GM03348 (cell line): ENCODE measurements at places on chromosomes 13 and 19.

DNA sequence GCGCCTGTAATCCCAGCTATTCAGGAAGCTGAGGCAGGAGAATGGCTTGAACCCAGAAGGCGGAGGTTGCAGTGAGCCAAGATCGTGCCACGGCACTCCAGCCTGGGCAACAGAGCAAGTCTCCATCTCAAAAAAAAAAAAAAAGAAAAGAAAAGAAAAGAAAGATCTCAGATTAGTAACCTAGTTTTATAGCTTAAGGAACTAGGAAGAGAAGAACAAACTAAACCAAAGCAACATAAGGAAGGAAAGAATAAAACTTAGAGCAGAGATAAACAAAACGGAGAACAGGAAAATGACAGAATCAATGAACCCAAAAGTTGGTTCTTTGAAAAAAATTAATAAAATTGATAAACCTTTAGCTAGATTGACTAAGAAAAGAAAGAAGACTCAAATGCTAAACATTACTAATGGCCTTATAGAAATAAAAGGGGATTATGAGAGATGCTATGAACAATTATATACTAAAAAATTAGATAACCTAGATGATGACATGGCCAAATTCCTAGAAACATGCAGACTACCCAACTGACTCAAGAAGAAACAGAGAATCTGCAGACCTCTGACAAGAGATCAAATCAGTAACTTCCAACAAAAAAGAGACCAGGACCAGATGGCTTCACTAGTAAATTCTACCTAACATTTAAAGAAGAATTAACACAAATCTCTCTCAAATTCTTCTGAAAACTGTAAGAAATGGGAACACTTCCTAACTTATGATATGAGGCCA is 68.2 kb downstream of the CDADC1 start:
- no peak for DNase-seq

GRCh38 chr13:79870766-79871165 is 389.8 kb downstream of the NDFIP2 start:
- DNase-seq = no peak

GRCh38 chr13:20431687-20432384 is 93.8 kb downstream of the CRYL1 start:
- DNase-seq = no peak

GRCh38 chr19:15282311-15282705 is 50.0 kb downstream of the BRD4 start:
- no peak for DNase-seq

- peak; percentile 45 for DNase-seq
Observed at GRCh38 chr19:447816-448560, 12.8 kb downstream of the SHC2 start.

DNA sequence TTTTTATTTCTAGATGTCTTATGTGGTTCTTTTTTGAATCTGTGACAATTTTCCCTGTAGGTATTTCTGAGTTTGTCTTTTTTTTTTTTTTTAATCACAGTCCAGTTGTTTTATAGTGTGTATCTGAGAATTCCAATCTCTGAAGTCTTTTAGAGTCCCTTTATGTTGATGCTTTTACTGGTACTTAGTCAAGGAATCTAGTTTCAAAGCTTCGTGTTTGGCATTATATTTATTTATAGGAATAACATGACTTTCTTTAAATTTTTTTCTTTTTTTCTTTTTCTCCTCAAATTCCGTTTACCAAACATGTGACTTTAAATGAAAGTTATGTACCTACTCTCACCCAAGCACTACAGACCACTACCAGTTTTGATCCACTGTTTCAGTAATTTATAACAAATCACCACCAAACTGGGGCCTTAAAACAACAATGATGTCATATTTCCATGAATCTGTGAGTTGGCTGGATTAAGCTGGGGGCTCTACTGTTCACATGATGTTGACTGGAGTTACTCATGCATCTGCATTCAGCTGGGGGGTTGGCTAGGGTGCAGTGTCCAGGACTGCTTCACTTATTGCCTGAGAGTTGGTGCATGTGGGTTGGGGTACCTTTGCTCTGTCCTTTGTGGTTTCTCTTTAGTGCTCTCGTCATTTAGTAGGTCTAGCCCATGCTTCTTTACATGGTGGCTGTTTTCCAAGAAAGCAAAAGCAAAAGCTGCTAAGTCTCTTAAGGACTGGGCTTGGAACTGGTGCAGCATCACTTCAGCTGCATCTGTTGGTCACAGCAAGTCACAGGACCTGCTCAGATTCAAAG is 22.3 kb downstream of the KCTD4 start:
- DNase-seq = no peak

DNA sequence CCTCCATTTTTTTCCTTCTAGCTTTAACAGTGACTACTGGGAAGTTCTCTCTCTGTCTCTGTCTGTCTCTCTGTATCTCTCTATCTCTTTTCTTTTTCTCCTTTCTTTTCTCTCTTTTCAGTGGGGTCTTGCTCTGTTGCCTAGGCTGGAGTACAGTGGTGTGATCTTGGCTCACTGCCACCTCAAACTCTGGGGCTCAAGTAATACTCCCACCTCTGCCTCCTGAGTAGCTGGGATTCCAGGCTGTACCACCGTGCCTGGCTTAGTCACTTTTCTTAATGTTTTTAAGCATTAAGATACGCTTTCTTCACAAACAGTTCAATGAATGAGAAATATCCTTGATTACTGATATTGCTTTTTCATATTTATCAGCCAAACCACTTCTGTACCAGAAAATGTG is 13.1 kb downstream of the PCCA start:
- no peak for DNase-seq

DNA sequence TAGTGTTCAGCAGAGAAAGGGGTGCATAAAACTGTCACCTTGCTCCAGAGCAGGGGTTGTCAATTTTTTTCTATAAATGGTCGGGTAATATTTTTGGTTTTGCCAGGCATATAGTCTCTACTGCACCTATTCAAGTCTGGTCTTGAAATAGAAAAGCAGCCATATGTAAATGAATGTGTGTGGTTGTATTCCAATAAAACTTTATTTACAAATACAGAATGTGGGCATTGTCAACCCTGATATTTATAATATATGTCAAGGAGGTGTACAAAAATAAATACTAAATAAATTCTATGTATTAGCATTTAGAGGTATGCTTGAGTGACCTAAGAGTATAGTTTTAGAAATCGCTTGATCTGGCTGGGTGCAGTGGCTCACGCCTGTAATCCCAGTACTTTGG is 97.6 kb upstream of the SPRY2 start:
- DNase-seq = no peak

DNA sequence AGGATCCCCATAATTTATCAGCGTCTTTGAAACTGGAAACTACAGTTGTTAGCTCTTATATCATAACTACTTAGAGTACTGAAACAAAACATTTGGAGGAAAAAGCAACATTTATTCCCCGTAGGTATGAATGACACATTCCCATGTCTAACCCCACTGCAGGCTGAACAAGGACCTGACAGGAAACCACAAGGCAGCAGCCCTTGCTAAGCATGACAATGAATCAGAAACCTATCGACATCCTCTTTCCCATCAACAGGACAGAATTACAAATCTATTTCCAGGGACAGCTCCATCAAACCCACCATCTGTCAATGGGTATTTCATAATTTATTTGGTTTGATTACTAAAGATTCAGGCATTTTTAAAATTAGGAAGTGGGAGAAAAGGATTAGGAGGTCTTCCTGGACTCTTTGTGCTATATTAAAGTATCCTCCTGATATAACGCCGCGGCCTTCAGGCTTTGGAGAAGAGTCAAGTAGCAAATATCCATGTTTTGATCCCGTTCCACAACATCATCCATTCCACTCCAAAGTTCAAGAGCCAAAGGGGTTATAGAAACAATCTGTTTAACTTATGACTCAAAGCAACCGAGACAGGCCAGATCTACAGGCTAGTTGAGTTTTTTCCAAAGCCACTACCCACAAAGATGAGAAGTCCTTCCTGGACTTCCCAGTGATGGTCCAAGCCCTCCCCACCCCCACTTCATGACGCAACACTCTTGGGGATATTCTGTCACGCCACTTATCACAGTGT is 51.1 kb downstream of the FAM216B start:
- DNase-seq = peak; percentile 75

DNA sequence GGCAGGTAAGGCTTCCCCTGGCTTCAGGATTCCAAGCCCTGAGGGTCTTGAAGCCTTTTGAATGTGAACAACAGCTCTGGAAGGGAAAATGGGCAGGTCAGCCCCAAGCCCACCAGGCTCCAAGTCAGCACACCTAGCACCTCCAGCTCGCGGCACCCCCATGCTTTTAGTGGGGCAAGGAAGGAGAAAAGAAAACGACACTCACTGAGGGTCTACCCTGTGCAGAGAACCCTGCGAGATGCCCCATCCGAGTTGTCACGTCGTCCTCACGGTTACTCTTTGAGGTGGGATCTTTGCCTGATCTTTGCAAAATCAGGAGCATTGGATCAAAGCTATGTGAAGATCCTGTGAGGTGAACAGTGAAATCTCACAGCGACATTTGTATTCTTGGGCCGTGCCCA is 5.7 kb upstream of the F10 start:
- DNase-seq = no peak

DNA sequence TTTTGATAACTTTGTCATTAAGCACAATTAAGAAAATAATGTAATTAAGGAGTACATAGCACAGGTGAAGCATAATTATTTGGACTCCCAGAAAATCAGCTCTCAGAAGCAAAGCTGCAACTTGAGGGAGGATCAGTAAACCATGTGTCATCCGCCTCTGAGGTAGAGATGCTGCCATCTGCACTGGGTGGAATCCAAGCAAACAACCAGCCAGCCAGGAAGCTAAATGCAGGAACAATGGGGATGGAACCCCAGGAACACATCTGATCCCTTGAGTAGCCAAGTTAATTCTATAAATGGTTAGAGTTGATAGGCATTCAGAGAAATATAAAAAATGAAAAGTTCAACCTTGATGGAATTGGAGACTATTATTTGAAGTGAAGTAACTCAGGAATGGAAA is 520.2 kb downstream of the RFC3 start:
- DNase-seq = no peak

- no peak for DNase-seq
Observed at GRCh38 chr19:47057328-47057727, 8.9 kb upstream of the TMEM160 start.

GRCh38 chr13:26442541-26442940 is 114.9 kb upstream of the WASF3 start:
- peak; percentile 81 for DNase-seq

- DNase-seq = no peak
Observed at GRCh38 chr19:49643466-49643865, 1.5 kb downstream of the SCAF1 start.

DNA sequence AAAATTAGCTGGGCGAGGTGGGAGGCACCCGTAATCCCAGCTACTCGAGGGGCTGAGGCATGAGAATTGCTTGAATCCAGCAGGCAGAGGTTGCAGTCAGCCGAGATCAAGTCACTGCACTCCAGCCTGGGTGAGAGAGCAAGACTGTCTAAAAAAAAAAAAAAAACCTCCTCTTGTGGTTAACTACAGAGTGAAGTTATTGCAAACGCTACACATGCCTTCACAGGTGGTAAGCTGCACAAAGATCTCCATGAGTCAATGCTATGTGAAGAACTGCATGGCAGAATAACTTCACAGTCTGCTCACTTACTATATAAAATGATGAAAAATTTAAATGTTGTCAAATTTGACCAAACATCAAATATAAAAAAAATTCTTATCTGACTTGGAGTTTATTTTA is 436.8 kb downstream of the FGF14 start:
- no peak for DNase-seq

DNA sequence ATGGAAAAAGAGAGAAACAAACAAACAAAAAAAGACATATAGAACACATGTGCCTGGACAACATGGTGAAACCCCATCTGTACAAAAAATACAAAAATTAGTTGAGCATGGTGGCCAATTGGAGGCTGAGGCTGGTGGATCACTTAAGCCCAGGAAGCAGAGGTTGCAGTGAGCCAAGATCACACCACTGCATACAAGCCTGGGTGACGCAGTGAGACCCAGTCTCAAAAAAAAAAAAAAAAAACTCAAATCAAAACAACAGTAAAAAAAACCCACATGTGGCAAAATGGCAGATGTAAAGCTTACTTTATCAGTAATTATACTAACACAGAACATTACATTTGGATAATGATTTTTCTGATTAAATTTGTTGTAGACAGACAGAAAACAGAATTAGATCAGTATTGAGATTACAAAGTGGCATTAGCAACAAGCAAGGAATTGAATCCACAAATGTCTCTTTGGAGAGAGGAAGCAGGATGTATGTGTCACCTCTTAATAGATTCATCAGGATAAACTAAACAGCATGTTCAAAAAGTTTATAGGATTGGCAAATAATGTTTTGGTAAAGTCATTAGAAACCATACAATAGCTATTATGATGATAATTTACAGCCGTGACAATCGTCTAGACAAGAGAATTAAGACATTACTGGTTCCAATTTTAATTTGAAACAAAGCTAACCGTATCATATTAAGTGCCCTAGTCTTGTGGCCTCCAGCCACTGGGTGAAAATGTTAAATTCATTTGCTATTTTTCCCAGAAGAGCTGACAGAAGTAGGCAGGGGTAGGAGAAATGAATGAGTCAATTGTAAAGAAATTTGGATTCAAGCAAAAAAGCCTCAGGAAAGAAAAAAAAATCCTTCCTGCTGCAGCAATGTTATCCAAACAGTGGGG is 206.0 kb downstream of the FGF14 start:
- no peak for DNase-seq

DNA sequence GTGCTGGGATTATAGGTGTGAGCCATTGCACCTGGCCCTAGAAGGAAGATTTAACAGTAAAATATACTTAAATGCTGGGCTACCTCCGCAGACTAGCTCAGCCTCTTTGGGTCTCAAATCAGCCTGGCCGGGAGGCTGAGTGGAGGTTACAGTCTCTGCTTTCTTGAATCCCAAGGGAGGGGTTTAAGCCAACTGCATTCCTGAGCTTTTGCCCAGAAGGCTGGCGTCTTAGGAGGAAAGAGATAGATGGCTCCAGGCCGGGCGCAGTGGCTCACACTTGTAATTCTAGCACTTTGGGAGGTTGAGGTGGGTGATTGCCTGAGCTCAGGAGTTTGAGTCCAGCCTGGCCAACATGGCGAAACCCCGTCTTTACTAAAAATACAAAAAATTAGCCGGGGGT is 623 bp upstream of the C5AR1 start:
- peak; percentile 62 for DNase-seq

DNA sequence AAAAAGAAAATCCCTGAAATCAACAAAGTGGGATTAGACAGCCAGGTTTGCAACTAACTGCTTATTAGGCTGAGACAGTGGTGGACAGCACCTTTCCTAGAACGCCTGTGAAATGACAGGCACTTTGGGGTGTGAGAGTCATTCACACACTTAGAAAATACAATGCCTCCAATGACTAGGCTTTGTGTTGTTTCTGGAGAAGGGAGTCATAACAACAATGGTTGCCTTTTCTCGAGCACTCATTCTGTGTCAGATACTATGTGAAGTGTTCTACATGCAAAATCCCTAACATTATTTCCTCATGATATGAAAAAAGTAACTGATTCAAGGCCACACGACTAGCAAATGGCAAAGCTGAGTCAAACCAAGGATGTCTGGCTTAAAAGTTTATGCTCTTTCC is 41.2 kb downstream of the SACS start:
- DNase-seq = no peak

- DNase-seq = no peak
Observed at GRCh38 chr13:30157616-30157993, 149.7 kb downstream of the KATNAL1 start.

GRCh38 chr19:53196777-53197396 is 3.7 kb upstream of the ZNF665 start:
- DNase-seq = peak; percentile 100
